ENCODE measurements at places on chromosomes 2 and 18.

GRCh38 chr2:194385376-194385775 lies 1271.7 kb upstream of the SLC39A10 start:
- no peak for DNase-seq

DNA sequence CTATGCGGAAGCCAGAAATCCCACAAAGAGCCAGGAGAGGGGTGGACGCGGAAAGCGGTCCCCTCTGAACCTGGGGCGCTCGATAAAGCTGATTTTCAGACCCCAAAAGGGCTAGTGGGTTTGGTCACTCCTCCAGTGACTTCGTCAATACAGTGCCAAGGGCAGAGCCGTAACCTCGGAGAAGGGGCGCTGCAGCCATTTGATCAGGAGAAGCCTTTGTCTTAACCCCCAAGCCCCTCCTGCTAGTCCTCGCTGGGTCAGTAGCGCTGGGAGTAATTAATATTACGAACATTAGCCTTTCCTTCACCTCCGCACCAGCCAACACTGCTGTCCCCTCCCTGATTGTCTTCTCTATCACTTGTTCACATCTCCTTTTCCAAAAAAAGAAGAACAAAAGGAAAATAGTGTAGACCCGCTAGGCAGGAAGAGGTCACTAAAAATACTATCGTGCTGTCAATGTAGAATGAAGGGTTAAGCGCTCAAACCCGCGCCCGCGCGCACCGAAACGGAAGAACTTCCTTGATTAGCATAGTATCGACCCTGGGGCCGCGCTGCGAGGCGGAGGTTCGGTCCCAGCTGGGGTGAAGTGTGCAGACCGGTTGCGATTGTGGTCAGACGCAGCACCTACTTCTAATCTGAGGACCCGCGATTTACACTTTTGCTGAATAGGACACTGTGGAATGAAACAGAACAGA lies 63.2 kb upstream of the MAPRE2 start:
- peak; percentile 63 for DNase-seq

- DNase-seq = peak; percentile 66
Measured at GRCh38 chr2:8514796-8515758, 166.8 kb upstream of the ID2 start.

DNA sequence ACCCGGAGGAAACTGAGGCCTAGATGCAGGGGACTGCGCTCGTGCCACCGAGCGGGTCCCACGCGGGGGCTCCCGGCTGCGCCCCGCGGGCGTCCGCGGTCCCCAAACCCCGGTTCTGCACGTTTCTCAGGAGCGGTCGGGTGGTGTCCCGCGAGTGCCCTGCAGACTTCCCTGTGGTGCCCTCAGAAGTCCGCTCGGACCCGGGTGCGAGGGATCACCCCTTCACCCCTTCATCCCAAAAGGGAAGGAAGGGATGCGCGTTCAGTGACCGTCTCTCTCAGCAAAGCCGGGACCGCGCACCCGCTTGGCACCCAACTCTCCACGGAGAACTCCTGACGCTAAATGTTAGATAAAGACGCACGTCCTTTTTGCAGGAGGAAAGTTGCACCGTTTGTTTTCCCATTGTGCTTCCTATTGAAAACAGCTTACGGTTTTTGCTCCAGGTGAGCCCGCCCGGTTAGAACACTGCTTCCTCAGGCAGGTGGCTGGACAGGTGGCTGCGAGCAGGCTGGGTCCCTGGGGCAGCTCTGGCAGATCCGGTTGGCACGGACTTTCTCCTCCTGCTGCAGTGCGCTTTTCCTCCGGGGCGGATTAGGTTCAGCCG lies 779 bp downstream of the DGKD start:
- no peak for DNase-seq

GRCh38 chr18:2723207-2723606 lies 67.7 kb downstream of the SMCHD1 start:
- no peak for DNase-seq

- DNase-seq = no peak
Measured at GRCh38 chr2:45542013-45542412, 69.1 kb downstream of the SRBD1 start.
